EH (cell line): ENCODE measurements at places on chromosomes 13 and 19.

DNA sequence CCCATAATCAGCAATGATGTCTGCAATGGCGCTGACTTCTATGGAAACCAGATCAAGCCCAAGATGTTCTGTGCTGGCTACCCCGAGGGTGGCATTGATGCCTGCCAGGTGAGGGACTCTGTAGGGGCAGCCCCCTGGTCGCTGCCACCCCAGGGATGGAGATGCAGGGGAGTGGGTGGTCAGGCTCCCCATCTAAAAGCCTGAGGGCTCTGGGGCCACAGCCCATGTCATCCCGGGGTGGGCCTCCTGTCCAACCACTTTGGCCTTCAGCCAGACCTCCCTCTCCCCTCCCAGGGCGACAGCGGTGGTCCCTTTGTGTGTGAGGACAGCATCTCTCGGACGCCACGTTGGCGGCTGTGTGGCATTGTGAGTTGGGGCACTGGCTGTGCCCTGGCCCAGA is 24.1 kb downstream of the HPN start:
- no peak for DNase-seq

DNA sequence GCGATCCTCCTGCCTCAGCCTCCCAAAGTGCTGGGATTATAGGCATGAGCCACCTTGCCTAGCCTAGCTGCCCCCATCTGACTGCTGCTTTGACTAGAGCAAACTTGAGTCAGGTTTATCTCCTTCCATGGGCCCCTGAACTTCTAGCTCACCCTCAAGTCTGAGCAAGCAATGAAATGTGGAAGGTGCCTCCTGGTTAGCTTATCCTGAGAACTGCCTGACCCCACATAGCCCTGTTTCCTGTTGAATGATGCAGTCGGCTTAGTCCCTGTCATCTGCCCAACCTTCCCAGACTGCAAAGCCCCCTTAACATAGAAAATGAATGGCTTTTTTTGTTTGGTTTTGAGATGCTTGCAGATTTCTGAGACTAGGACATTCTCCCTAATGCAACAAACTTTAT is 8.9 kb upstream of the TMEM160 start:
- peak; percentile 64 for DNase-seq

DNA sequence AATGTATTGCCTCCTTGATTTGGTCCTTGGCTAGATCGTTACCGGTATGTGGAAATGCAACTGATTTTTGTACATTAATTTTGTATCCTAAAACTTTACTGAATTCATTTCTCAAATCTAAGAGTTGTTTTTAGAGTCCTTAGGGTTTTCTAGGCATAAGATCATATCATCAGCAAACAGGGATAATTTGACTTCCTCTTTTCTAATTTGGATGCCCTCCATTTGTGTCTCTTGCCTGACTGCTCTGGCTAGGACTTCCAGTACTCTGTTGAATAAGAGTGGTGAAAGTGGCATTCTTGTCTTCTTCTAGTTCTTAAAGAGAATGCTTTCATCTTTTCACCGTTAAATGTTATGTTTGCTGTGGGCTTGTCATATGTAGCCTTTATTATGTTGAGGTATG is 12.0 kb upstream of the CYP2A13 start:
- no peak for DNase-seq

DNA sequence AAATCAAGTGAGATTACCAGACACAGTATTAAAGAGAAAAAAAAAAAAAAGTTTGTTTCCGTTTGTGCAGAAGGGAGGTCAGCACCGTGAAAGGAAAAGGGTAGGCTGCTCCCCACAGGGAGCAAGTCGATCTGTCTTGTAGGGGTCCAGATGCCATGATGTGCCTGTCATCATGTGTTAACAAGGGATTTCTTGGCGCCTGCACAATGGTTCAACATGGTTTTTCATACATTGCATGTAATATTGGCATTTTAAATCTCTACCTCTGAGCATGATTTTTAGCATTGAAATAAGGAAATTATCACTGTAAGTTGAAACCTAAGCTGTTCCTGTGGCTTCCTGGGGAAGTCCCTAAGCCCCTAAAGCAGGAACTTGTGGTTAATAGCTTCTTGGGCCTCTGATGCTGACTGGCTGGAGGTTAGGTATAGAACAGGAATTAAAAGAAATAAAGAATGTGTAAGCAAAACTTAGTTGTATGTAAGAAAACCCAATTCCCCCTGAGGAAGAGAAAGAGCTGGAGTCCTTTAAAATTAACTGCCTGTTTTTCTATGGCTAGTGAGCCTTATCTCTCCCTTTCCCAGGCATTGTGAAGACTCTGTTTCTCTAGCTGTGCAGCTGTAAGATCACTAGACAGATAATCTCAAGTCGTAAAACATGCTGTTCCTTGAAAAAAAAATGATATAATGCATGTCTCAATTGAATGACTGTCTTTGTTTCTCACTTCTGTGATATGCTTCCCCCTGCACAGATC is 7.4 kb upstream of the FCGBP start:
- DNase-seq = peak; percentile 32

DNA sequence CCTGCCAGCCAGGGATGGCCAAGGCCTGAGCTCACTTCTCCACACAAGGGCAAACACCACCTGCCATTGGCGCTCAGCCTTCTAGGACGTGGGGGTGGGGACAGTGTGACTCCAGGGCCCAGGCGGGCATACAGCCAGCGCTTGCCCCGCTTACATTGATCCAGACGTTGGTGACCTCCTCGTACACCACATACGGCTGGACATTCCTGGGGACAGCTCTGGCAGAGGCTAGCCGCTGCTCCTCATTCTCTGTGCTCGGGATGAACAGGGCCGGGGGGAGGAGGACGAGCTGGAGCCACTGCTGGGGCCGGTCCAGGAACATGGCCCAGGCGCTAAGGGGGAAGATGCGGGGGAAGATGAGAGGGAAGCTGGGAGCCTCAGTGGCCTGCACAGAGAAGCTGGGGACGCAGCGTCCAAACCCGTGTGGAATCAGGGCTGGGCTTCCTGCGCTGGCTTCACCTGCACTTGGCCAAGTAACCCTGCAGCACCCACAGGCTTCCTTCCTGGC is 25.1 kb upstream of the MYDGF start:
- no peak for DNase-seq

GRCh38 chr19:56619121-56619520 is 23.8 kb upstream of the SMIM17 start:
- DNase-seq = no peak

DNA sequence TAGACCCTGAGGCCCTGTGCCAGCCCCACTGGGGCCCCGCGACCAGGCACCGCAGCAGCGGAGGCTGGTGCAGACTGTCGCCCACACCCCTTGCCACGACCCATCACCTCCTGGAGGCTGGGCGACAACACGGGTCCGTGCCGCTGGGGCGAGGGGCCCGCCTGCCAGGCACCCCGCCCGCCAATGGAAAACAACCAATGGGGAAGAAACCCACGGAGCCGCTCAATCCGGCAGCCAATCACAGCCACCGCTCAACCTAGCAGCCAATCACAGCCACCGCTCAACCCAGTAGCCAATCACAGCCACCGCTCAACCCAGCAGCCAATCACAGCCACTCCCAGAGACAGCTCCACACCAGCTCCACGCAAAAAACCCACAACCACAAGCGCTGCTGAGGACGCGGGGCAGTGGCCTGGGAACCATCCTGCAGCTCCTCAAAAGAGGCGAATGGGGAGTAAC is 29.7 kb downstream of the GPX4 start:
- DNase-seq = peak; percentile 23

- DNase-seq = peak; percentile 40
Measured at GRCh38 chr13:44818428-44818827, 170.8 kb downstream of the NUFIP1 start.

- no peak for DNase-seq
Measured at GRCh38 chr13:49904729-49905456, 31.2 kb downstream of the SPRYD7 start.

GRCh38 chr13:28336193-28336657 is 158.7 kb downstream of the FLT1 start:
- DNase-seq = peak; percentile 75

DNA sequence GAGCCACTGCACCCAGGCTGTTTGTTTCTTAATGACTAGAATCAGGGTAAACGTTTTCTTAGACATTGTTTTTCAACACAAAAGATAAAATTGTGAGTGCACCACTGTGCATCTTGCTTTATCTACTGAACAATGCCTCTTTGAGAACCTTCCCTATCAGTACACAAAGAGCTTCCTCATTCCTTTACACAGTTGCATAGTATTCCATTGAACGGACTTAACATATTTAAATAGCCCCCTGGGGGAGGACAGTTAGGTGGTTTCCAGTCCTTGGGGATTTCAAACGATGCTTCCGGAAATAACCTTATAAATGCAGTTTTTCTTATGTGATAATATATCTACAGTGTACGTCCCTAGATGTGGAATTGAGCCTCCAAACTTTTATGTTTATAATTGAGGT is 8.6 kb downstream of the POLD1 start:
- no peak for DNase-seq

GRCh38 chr13:114064450-114065140 is 67.8 kb downstream of the RASA3 start:
- peak; percentile 67 for DNase-seq

- DNase-seq = peak; percentile 82
Measured at GRCh38 chr13:20796791-20797508, 23.2 kb upstream of the EEF1AKMT1 start.

- DNase-seq = no peak
Measured at GRCh38 chr19:4547303-4548237, 7.7 kb upstream of the LRG1 start.

DNA sequence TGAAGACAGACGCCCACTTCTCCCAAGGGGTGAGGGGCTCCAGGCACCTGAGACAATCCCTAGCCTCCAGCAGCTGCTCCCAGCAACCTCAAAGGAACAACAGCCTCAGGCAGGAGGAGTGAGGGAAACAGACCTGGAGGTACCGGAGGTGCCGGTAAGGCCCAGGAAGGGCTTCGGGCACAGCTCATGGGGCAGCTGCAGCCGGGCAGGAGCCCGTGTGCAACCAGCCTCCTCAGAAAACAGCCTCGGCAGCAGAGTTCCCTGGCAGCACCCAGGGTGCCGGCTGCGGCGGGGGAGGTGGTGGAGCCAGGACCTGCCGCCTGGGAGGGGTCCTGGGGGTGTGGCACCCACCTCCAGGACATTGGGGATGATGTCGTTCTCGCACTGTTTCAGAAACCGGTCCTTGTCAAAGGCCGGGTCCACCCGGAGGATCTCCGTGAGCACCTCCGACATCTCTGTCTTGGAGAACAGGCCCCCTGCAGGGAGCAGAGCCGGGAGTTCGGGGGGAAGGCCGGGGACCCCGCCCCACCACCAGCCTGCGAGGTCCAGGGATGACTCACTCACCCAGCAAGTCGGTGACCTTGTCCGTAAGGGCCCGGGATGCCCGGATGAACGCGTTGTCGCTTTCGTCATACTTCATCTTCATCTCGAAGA is 6.5 kb upstream of the CTXN1 start:
- DNase-seq = no peak

DNA sequence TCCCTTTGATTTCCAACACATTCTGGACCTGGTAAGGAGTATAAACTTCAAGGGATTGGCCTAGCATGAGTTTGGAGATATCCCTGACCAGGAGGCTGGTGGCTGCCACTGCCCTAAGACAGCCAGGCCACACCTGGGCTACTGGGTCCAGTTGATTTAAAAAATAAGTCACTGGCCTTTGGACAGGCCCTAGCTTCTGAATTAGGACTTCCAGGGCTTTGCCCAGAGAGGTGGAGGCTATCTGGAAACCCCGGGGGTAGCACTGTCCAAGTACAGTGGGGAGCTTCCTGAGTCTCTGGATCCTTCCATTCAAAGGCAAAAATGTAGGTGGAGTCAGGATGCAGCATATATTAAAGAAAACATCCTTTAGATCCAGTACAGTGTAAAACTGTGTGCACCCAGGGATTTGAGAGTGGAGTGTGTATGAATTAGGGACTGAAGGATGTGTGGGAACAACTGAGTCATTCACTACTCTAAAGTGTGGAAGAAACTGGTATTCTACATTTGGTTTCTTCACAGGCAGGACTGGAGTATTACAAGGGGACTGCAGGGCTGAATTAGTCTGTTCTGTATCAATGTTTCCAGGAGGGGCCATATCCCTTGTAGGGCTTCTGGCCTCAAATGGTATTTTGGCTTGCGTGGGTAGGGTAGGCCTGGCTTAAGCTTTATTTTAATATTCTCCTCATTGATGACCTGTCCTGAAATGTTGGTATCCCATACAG is 14.8 kb upstream of the FCGBP start:
- no peak for DNase-seq

GRCh38 chr13:27455331-27455855 is 5.0 kb upstream of the MTIF3 start:
- DNase-seq = no peak

GRCh38 chr13:39897636-39898035 is 242.2 kb downstream of the COG6 start:
- no peak for DNase-seq

GRCh38 chr13:27973291-27973690 is 4.2 kb upstream of the CDX2 start:
- no peak for DNase-seq

DNA sequence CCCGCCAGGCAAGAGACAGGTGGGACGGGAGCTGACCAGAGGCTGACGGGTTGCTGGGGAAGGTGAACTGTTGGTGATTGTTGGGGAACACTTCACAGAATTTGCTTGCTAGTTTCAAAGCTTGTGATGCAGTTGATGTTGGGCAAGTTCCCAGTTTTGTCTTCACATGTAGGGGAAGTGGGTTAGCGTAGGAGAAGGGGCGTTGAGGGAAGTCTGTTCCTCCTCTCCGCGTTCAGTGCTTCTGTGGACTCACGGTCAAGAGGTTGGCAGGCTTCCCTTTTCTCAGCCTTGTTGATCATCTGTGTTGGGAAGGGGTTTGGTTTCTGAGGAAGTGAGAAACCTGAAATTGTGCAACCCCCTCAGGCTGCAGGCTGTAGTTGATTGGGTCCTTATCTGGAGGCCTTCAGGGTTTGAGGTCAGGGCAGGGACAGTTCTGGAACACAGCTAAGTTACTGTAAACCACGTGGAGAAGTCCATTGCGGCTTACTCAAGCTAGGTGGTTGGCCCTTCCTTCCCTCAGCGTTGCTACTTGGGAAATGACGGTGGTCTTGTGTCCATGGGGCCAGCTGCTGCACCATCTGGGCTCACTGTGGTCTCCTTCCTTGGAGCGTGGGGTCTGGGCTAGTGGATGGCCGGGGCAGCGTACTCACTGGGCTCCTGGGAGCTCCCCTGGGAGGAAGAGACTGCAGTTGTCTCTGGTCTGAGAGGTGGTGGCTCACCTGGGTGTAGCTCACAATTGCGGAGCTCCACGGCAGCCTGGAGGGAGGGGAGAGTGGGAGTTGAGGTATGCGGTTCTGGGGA is 7.5 kb downstream of the RPS9 start:
- peak; percentile 58 for DNase-seq
